ENCODE measurements at places on chromosomes 7 and 10.

DNA sequence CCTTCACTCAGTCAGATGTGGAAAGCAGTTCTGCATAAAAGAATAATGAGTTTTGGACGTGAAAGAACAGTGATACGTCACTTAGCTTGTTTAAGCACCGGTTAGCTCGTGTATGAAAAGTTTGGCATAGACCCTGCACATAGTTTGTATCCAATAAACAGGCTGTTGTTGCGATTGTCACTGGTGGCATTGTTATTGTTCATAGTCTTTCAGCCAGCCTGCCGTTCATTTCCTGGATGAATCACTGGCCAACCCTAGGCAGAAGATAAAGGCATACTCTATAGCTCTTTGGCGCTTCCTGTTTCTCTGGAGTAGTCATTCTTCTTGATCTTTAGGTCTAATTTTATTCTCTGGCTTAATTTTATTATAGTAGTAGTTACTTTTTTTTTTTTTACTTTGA, 57.8 kb upstream of the ANKRD30A start:
- DNase-seq, result no peak

DNA sequence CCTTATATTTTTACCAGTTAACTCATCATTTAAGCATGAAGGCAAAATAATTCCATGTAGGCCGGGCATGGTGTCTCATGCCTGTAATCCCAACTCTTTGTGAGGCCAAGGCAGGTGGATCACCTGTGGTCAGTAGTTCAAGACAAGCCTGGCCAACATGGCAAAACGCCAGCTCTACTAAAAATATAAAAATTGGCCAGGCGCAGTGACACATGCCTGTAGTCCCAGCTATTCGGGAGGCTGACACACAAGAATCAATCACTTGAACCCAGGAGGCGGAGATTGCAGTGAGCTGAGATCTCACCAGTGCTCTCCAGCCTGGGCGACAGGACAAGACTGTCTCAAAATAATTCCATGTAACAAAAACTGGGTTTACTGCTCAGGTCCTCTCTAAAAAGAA, 18.3 kb downstream of the HNRNPA2B1 start:
- no peak for DNase-seq

GRCh38 chr10:6022660-6023059, 39.5 kb downstream of the IL2RA start:
- DNase-seq, result no peak

- no peak for DNase-seq
Observed at GRCh38 chr7:47036909-47037308, 545.0 kb downstream of the TNS3 start.

GRCh38 chr7:127551941-127552340, 33.5 kb downstream of the GCC1 start:
- DNase-seq, result no peak

DNA sequence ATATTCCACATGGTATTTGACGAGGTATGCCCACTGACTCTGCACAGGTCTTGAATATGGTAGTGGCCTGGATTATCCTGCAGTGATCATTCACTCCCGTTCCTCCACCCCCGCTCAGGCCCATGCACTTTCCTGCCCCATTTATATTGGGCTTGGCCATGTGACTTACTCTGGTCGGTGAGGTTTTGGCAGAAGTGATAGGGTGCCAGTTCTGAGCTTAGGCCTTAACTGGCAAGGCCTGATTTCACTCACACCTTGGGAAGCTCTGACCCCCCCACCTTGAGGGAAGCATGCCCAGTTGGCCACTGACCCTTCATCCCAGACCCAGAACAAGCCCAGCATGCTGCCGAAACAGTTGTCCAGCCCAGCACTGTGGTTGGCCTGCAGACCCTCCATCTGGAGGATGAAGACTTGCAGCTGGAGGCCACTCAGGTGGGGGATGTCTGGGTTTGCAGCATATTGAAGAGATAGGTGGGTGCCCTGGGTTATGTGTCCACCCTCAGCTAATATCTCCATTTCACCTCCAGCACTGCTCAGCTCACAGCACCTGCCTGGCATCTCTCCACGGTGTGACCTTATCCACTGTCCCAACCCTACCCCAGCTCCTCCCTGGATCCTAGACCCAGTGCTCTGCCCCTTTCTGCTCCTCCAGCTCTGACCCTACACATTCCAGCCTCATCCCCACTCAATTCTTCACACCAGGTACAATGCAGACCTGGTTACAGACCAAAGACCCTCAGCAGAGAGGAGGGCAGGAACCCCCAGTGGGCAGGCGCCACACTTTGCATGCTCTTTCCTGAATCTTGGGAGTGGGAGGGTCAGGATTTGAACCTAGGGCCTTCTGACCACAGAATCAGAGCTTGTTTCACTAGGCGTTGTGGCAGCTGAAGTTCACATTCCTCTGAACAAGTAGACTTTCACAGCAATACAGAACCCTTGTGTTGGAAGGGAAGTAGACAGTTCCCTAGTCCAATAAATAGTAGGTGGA, 138.1 kb upstream of the CHST15 start:
- DNase-seq, result peak; percentile 39

- DNase-seq, result no peak
Observed at GRCh38 chr10:91677911-91678310, 45.0 kb upstream of the PPP1R3C start.

- DNase-seq, result no peak
Observed at GRCh38 chr7:117138981-117139380, 183.9 kb downstream of the WNT2 start.

GRCh38 chr10:132872658-132873057, 69.7 kb downstream of the CFAP46 start:
- DNase-seq, result no peak

DNA sequence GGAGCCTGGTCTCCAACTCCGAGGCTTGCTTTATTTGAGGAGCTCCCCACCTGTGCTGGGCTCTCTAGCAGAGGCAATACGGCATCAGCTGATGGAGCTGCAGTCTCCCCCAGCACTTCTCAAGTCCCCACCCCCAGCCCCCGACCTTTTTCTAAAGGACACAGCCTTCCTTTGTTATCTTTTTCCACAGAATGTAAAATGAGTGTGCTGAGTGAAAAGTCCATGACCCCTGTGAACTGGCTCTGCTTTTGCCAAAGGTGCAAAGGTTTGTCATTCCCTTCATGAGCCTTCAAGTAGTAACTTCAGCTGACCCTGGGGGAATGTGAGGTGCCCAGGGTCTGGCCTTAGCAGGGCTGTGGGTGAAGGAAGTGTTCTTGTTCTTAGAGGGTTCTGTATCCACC, 25.5 kb downstream of the LRRC4 start:
- DNase-seq, result no peak

- no peak for DNase-seq
Observed at GRCh38 chr10:116437076-116437692, 9.5 kb downstream of the PNLIPRP3 start.

DNA sequence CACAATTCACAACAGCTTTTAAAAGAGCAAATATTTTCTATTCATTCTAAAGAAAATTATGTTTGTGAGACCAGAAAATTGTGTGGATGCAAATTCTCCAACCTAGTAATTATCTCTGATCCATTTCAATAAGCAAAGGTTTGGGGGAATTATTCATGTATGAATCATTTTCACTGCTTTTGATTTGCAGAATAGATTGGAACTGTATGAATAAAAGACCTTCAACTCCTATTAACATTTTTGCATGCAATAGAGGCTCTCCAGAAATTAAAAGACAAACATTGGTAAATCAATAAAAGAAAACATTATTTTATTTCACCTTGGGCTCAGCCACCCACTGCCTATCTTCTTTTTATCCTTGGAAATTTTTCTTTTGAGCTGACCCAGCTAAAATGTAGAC, 43.5 kb downstream of the FEZF1 start:
- DNase-seq, result no peak

DNA sequence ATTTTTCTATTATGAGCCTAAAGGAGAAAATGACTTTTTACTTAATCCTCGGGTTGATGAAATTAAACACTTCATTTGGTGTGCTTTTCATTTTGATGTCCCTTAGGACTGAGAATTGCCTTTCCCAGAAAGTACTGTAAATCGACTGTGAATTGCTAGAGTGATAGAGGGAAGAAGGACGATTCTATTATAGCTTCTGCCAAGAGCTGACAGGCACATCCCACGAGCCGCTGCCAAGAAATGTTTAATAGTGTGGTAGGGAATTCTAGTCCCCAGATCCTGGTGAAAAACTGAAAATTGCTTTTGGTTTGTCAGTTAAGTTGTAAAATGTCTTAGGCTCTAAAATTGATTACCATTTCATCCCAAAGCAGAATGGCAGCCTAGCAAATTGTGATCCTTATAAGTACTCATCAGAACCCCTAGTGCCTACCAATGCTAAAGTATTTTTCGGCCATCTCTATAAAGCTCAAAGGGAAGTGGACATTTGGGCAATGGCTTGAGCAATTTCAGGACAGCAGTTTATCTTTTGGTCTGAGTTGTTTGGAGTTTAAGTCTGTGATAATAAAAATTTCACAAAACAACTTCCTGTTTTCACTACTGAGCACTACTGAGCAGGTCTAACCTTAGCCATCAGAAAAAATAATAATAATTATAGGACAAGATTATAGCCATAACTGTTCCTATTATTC, 44.6 kb upstream of the HYCC1 start:
- no peak for DNase-seq

DNA sequence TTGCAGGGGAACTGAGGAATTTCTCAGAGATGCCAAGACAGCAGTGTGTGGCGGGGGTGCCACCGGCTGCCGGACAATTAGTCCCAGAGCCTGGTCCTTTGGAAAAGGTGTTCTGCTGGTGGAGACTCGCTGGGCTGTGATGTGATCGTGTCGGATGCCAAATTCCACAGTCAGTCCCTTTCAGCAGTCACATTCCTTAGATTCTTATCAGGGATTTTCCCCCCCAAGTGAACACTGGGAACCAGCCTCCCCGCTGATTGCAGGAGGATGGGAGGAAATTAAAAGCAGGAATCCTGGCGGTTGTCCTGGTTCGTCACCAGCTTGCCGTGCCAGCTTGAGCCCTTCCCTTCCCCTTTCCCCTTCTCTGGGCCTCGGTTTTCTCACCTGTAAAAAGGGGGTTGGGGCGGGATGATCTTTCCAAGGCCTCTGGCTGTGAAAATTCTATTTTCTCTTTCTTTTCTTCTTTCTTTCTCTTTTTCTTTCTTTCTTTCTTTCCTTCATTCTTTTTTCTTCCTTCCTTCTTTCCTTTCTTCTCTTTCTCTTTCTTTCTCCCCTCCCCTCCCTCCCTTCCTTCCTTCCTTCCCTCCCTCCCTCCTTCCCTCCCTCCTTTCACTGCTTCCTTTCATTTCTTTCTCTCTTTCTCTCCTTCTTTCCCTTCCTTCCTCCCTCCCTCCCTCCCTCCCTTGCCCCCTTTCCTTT, 39.6 kb downstream of the COL26A1 start:
- no peak for DNase-seq

DNA sequence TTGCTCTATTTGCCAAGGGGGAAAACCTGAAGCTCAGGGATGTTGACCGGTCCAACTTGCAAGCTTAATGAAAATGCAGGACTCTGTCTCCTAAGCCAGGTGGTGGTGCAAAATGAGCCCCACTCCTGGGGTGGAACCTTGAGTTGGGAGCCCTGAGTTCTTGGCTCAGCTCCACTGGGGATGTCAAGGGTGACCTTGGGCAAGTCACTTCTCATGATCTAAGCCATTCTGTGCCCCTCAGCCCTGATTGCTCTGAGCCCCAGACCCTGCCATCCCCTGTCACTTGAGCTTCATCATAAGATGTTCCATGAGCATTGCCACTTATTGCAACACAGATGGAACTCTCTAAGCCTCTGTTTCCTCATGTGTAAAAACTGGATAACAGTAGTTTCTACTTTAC, 33.9 kb downstream of the MYL10 start:
- DNase-seq, result no peak

DNA sequence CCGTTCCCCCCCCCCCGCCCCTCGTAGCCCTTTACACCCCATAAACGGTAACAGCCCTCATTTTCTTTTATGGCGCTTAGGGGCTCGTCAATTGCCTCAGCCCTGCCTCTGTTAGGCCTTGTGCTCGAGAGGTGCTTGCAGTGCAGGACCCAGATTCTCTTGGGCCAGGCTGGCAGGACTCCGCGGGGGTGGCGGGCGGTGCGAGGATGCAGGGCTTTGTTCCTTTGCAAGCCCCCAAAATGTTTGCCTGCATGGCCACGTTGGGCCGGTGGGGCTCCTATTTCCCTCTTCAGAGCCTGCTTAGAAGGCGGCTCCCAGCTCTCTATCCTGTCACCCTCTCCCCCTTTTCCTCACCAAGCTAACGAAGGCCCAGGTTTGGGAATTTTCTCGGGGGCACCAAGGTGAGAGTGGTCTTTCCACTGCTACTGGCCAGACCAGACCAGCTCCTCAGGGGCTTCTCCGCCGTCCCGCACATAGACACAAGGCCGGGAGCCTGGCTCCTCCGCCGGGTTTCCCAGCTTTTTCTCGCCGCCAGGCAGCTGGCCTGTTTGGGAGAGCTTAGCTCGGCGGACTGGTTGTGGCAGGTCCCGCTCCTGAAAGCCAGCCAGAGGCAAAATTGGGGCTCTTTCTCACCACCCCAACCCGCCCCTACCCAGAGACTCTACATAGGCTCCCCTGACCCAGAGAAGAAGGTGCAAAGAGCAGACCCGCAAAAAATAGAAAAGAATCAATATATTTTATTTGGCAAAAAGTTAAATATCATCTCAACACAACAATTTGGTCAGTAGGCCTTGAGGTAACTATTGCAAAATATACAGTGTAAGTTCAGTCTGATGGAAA, 3.4 kb downstream of the HOXA9 start:
- DNase-seq, result no peak

DNA sequence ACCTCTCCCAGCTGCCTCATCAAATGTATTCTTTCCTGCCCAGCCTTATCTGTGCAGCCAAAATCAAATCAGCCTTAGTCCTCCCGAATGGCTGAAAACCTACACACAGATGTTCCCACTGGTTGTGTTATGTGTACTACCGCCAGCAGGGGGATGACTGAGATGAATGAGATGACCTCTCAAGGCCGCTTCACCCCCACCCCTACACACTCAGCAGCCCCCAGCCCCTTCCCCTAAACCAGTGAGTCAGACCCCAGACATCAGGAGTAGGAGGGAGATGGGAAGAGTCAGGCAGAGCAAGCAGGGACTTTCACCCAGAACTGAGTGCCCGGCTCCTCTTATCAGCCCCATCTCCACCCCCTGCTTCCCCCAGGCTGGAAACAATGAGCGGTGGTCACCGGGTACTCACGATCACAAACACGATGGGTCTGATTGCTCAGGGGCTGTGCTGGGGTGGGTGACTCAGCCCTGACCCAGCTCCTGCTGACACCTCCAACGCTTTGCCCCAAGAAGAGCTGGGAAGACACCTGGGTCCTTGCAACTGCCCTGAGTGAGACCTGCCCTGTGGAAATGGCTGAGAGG, 6.5 kb upstream of the C10orf105 start:
- peak; percentile 86 for DNase-seq

DNA sequence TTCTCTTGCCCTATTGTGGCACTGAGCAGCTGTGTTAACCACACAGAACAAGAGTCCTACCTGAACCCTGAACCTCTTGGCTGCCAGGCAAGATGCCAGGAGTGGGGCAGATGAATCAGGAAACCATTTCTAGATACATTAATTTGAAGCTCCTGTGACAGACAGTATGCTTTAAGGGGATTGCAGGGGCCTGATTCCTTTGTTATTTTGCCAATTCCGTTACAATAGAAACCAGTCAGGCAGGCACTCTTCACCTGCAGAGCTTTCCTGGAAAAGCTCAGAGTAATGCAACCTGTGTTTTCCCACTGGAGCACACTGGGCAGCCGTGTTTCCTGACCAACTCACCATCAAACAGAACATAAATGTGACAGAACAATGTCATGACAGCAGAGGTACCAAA, 233.1 kb downstream of the BMPER start:
- no peak for DNase-seq

All from stimulated activated naive CD8-positive, alpha-beta T cell treated with anti-CD3 and anti-CD28 coated beads, Interleukin-15, Interleukin-2, amounts not matched to agents 100 U/mL and 50 U/mL, for 24 hours (primary cell).